ENCODE measurements at places on chromosomes 12 and 14. TPM values are rescaled to one million over a fixed set of nuclear protein-coding genes. Genes with fewer than 3 reads are reported as not detected.

C12orf76 gene
- 25.1 TPM for total RNA-seq

ZNF641 gene
- total RNA-seq = 17.5 TPM

PCED1B gene
- 4.8 TPM for total RNA-seq

ZNF84 gene
- total RNA-seq = 17.3 TPM

GLI1 gene
- total RNA-seq = 7.2 TPM

STAB2 gene
- total RNA-seq = 2.7 TPM

TAS2R31 gene
- 2.1 TPM for total RNA-seq

SUDS3 gene
- total RNA-seq = 27.9 TPM
